GM23338 (cell line): ENCODE measurements at places on chromosomes 7 and 10. TPM values are rescaled to one million over a fixed set of nuclear protein-coding genes. Genes with fewer than 3 reads are reported as not detected.
A peak's percentile ranks its signal among the peaks of the same experiment; 100 is the strongest.

Gene NPFFR1
- total RNA-seq, result 0.03 and 0.08 TPM in 2 replicates

Gene CALML5
- total RNA-seq, result 0.27 TPM in 1 of 2 replicates, not detected in the other

Gene CNNM1
- 0.74 and 0.90 TPM in 2 replicates for total RNA-seq

DNA sequence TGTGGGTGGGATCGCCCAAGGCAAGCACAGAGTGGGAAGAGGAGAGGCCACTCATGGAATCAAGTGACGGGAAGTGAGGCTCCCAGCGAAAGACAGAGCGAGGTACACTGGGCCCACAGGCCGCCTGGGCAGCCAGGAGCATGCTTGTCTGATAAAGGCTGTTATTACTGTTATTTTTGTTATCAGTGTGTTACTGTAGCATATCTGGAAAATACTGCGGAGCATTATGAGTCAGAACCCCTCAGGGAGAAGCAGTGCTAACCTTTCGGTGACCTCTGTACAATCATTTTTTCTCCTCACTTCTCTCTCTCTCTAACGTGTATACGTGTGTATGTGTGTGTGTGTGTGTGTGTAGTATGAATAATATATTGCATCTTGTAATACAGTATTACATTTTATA lies 3.8 kb upstream of the TCERG1L start:
- H3K4me3 ChIP-seq, result no peak overlapping the region
- DNase-seq, result no peak
- H3K27ac ChIP-seq, result no peak overlapping the region

DNA sequence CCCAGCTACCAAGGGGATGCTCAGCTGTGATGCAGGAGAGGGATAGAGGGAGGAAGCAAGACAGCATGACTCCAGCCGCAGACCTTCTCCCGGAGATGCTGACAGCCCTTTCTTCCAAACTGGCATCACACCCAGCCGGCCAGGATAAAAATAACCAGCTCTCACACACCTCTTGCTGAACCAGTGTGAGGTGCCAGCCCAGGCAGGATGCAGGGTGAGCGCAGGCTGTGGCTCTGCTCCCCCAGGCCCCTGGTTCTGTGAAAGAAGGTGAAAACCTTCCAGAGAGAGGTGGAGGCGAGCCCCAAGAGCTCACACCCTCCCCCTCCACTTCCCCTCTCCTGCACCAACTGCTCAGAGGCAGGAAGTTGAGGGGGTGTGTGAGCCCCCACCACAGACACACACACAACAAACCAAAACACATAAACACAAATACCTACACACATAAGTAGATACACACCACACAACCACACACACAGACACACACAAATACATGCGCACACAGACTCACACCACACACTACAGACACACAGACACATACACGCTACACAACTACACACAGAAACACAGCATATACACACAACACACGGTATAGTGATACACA lies 4.0 kb downstream of the GPR15LG start:
- no peak for DNase-seq
- no peak overlapping the region for H3K4me3 ChIP-seq
- H3K27ac ChIP-seq, result no peak overlapping the region

GRCh38 chr10:93261961-93262610 lies 188.4 kb downstream of the CYP26A1 start:
- H3K27me3 ChIP-seq, result no peaks in the 10 kb centered on the region
- DNase-seq, result no peak
- no peaks in the 10 kb centered on the region for H3K36me3 ChIP-seq

DNA sequence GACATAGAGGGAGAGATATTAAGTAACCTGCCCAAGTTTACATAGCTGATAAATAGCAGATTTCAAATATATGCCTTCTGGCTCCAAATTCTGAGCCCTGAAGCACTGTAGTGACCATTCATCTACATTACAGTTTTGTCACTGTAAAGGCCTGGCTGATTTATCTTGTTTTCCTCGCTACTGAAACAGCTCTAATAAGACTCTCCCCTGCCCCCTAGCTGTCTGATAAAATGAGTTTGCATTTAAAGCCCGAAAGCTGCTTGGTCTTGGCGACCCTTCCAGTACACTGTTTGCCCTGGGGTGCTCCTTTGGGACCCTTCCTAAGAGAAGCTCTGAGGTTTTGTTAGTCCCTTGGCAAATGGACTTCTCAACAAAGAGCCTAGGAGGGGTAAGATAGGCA lies 59.7 kb upstream of the RAB11FIP2 start:
- no peak overlapping the region for H3K27ac ChIP-seq
- DNase-seq, result peak; percentile 60
- H3K4me1 ChIP-seq, result no peaks in the 10 kb centered on the region
- no peaks in the 10 kb centered on the region; the same call in 1 of the 2 replicates for H3K36me3 ChIP-seq
- H3K27me3 ChIP-seq, result no peaks in the 10 kb centered on the region
- no peak overlapping the region for H3K4me3 ChIP-seq

DNA sequence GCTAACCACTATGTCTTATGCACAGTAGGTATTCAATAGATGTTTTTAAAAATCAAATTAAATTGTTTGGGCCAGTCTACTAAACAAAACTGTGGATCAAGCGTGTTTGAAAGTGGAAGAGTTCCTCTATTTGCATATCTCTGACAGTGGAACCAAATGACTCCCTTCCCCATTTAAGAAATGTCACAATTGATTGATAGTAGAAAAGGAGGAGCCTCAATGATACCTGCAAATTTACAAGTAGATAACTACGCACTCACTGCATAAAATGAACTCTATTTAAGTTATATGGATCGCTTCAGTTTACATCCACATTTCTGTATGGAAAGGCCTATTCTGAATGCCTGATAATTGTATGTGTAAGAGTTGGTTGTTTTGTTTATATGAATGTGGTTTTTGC lies 163.3 kb upstream of the MTPN start:
- H3K27me3 ChIP-seq, result no peaks in the 10 kb centered on the region
- H3K4me3 ChIP-seq, result no peak overlapping the region
- no peak for DNase-seq
- H3K27ac ChIP-seq, result no peak overlapping the region
- H3K36me3 ChIP-seq, result no peaks in the 10 kb centered on the region

GRCh38 chr7:85587785-85588184 lies 400.9 kb upstream of the SEMA3D start:
- no peak overlapping the region for H3K27ac ChIP-seq
- H3K4me3 ChIP-seq, result no peak overlapping the region
- no peaks in the 10 kb centered on the region for H3K4me1 ChIP-seq
- no peaks in the 10 kb centered on the region for H3K36me3 ChIP-seq
- no peaks in the 10 kb centered on the region for H3K27me3 ChIP-seq
- DNase-seq, result no peak

- DNase-seq, result no peak
- no peak overlapping the region for H3K4me3 ChIP-seq
- no peaks in the 10 kb centered on the region for H3K36me3 ChIP-seq
- H3K4me1 ChIP-seq, result no peaks in the 10 kb centered on the region
These were observed 13.6 kb upstream of the LIPM start for GRCh38 chr10:88788924-88789323.
